ENCODE measurements at places on chromosomes 4 and X.
A peak's percentile ranks its signal among the peaks of the same experiment; 100 is the strongest.

GRCh38 chr4:171235521-171235920 lies 577.7 kb upstream of the GALNTL6 start:
- DNase-seq, result no peak

DNA sequence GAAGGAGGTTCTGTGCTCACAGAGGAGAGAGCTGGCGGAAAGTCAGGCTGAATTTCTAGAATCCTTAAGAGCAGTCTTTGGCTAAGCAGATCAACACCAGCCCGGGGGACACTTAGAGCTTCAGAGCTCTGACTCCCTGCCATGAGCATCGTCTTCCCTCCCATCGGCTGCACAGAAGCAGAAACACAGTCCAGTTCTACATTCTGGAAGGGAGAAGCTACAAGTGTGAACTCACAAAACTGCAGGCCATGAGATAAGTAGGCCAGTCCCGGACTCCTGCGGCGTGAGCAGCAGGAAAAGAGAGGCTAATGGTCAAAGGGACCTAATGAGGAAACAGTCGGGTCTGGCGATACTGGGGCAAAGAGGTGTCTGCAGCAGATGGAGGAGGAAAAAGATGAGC lies 211.5 kb downstream of the DHX15 start:
- DNase-seq, result no peak

- DNase-seq, result no peak
Measured at GRCh38 chrX:154384284-154384892, 5.3 kb downstream of the EMD start.

- DNase-seq, result no peak
Measured at GRCh38 chr4:27490315-27490714, 629.7 kb downstream of the STIM2 start.

DNA sequence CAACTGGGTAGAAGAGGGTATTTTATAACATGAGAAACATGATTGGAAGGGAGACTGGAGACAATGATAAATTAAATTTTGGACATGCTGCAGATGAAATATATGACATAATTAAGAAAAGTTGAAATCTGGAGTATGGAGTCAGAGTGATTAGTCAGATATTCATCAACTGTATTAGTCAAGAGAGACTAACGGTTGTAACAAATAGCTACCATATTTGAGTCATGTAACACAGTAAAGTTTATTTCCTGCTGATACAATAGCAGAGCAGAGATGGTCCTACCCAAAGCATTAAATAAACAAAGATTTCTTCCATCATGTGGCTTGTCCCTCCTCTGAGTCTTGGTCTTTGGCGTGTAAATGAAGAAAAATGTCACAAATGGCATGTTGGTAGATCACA lies 321.3 kb downstream of the GALNTL6 start:
- peak; percentile 17 for DNase-seq

GRCh38 chrX:38149016-38149415 lies 71.7 kb downstream of the SRPX start:
- no peak for DNase-seq

DNA sequence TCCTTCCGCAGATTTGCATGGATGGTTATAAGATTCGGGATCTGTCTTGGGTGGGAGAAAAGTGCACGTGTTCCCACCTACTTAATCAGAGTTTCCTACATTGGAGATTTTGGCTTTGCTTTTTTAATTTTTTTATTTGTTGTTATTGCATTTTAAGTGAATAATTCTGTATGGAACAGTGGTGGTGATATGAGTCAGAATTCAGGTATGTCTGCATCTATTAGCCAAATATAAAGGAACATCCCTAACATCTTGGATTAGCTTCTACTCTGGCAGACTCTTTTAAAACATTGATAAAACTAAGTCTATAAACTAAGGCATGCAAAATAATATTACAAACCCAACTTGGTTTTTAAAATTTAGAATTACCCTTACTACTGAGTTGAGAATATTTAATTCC lies 659.8 kb upstream of the EPHA5 start:
- DNase-seq, result peak; percentile 3

DNA sequence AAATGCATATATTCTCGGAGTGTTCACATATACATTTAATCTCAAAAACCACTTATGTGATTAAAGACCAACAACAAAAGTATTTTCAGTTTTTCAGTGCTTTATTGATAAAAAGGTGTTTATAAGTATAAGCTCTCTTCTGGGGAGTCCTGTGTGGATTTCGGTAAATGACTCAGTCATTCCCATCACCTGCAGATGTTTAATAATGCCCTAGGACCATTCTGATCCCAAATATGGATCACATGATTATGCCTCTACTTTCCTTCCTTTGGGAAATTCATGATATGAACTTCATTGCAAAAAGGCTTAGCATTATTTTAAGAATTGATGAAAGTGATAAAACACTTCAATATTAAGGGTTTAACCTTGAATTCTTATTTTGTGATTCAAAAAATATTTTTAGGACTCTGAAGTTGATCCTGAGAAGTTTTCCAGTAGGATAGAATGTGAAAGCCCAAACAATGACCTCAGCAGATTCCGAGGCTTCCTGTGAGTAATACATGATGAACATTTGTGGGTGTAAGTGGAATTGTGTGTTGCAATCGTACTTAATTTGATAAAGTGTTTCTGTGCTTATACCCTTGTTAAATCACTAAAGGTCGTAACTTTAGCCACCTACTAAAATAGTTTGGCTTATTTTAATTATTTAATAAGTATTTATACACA lies 40.2 kb downstream of the ATP10D start:
- DNase-seq, result peak; percentile 88

DNA sequence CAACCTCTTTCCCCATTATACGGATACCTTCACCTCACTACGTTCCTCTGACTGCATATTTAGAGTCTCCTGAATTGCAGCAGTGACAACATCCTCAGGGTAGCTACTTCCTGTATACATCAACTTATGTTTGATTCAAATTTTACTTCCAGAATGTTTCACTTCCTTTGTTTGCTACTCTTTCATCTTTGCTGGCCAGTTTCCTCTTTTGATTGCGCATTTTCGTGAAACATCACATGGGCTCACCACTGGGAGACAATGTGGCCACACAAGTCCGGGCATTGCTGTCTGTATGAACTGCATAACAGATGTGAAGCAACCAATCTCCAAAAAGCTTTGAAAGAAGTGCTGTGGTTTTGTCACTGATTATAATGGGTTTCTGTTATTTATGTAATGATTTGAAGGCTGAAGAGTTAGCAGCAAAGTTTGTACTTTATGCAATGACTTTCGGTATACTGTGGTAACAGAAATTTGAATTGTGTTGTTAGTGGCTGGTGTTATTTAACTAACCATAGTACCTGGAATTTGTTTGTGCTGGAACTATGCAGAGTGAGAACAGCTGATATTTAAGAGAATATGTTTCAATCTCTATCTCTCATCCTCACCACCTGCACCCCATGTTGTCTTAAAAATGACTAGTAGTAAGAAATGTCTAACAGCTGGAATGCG lies 7.4 kb downstream of the SNCA start:
- peak; percentile 80 for DNase-seq

- no peak for DNase-seq
Measured at GRCh38 chrX:70826715-70827114, 81.8 kb downstream of the TEX11 start.

DNA sequence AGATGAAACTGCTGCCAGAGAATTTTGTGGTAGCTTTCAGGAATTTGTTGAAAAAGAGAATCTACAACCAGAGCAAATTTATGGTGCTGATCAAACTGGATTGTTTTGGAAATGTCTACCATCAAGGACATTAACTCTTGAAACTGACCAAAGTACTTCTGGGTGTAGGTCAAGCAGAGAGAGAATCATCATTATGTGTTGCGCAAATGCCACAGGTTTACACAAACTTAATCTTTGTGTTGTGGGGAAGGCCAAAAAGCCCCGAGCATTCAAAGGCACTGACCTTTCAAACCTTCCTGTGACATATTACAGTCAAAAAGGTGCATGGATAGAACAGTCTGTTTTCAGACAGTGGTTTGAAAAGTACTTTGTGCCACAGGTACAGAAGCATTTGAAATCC lies 2.1 kb downstream of the TIGD2 start:
- DNase-seq, result no peak

DNA sequence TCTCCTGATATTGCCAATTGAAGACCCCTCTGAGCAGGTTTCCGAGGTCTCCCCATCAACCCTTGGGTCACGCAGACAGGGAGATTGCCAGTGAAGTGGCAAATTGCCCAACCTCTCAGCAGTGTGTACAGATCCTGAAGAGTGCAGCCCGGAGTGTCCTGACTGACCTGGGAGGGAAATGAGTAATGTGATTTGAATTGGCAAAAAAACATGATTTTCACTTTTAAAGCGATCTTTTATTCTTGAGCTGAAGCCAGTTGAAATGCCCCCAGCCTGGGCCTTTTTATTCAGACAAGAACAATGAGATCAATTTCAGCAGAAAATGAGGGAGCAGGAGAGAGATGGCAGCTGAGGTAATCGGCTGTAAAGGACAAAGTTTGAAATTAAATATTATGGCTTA lies 401.8 kb downstream of the RAPGEF2 start:
- DNase-seq, result peak; percentile 24

GRCh38 chr4:117941611-117942010 lies 92.7 kb upstream of the NDST3 start:
- no peak for DNase-seq

- DNase-seq, result no peak
Measured at GRCh38 chrX:118675326-118675965, 52.0 kb upstream of the IL13RA1 start.

DNA sequence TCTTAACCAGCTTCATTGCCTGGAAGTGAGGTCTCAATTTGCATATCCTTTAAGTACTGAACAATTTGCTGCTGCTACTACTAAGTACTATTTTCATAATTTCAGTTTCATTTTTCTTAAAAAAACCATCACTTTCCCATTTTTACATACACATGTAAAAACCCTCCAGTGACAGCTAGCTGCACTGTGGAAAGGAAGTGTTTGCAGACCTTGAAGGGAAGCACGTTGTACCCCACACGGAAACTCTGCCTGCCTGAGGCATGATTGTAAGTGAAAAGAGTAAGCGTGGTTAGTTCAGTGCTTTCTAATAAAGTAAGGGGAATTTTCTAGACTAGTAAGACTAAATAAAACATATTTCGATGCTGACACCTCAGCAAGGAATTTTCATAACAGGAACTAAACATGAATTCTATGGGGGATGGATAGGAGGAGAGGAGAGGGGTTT lies 103.6 kb downstream of the RAPGEF2 start:
- peak; percentile 43 for DNase-seq

DNA sequence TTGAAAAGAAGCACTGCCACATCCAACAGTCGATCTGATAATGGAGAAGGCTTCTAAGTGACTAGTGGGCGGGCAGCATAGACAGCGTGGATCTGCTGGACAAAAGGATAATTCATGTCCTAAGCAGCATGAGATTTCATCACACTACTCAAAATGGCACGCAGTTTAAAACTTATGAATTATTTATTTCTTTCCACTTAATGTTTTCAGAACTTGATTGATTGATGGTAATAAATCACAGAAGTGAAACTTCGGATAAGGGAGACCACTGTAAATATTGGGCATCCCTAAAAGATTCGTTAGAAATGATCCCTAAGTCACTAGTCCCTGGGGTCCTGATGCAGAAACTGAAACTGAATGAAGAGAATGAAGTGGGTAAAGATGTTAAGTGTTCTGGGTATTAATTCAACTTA lies 93.0 kb upstream of the ANK2 start:
- no peak for DNase-seq

- DNase-seq, result peak; percentile 70
Measured at GRCh38 chr4:8110071-8110986, 48.3 kb downstream of the ABLIM2 start.

DNA sequence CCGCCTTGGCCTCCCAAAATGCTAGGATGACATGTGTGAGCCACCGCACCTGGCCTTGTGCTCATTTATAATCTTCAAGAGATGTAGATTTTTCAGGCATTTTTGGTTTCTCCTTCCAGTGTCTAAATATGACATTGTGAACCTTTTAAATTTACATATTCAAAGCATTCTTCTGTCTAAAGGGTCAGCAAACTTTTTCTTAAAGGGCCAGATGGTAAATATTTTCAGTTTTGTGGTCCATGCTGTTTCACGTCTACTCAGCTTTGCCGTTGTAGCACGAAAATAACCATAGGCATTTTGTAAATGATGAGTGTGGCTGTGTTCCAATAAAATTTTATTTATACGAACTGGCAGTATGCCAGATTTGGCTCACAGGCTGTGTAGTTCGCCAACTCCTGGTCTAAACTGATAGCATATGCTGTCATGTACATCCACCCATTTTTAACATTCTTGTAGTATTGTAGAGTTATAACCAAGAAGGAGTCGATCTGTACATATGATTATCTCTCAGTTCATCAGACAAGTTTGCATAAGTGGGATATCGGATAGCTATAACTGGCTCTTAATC lies 12.7 kb upstream of the GCNA start:
- no peak for DNase-seq

GRCh38 chrX:153637121-153638040 lies 9.6 kb upstream of the DUSP9 start:
- DNase-seq, result no peak

- DNase-seq, result peak; percentile 2
Measured at GRCh38 chr4:48228949-48229348, 40.7 kb downstream of the TEC start.

- DNase-seq, result peak; percentile 97
Measured at GRCh38 chr4:124641715-124642381, 70.7 kb downstream of the ANKRD50 start.

DNA sequence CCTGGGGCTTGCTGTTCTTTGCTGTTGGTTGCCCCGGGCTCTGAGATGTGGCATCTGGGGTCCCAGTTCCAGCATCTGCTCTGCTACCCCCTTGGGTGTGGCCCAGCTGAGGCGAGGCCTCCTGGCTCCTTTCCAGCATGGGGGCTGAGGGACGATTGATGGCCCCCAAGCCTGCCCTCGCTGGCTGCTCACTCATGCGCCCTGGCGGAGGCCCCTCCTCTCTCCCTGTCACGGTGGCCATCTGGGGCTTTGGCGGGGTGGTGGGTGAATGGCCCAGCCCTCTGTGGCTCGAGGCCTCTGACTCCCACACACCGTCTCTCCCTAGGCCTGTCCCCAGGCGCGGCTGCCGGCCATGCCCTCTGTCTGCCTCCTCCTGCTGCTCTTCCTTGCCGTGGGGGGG lies 1.8 kb downstream of the PLXNA3 start:
- no peak for DNase-seq

GRCh38 chrX:24371391-24371972 lies 11.0 kb downstream of the SUPT20HL1 start:
- peak; percentile 67 for DNase-seq

- peak; percentile 84 for DNase-seq
Measured at GRCh38 chr4:74219240-74219639, 61.3 kb downstream of the MTHFD2L start.

GRCh38 chr4:180086480-180087190 lies 2156.6 kb upstream of the TENM3 start:
- no peak for DNase-seq

GRCh38 chr4:83979773-83980172 lies 443.9 kb downstream of the GPAT3 start:
- no peak for DNase-seq

GRCh38 chrX:103187953-103188475 lies 26.9 kb upstream of the BEX4 start:
- no peak for DNase-seq

DNA sequence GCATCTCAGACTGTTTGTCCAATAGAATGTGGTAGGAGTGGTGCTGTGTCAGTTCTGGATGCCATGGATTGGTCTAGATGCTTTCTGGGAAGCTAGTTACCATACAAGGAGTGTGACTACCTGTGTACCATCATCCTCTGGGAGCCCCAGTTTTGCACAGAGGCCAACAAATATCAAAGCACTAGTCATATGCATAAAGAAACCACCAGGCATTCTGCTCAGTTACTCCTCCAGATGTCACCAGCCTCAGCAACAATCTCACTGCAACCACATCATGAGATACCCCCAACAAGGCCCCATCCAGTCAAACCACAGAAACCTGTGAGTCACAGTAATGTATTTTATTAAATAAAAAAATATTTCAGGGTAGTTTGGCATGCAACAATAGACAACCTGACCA lies 435.8 kb upstream of the CPEB2 start:
- DNase-seq, result no peak

GRCh38 chr4:1351854-1352566 lies 5.0 kb downstream of the UVSSA start:
- peak; percentile 82 for DNase-seq

Data from epithelial cell of esophagus (primary cell).